ENCODE measurements at places on chromosomes 16 and 17. TPM values are rescaled to one million over a fixed set of nuclear protein-coding genes. Genes with fewer than 3 reads are reported as not detected.

The SDR42E2 gene
- 0.81 TPM for polyA plus RNA-seq

The FGF11 gene
- polyA plus RNA-seq: not detected

The GNAO1 gene
- not detected for polyA plus RNA-seq

The SSTR5 gene
- polyA plus RNA-seq: not detected

The HSD11B2 gene
- not detected for polyA plus RNA-seq

The SLFN11 gene
- polyA plus RNA-seq: 6.0 TPM

The MYL11 gene
- polyA plus RNA-seq: not detected

The SLC52A1 gene
- not detected for polyA plus RNA-seq

The XAF1 gene
- 22.8 TPM for polyA plus RNA-seq

The ABAT gene
- polyA plus RNA-seq: 4.3 TPM

The TBC1D3E gene
- polyA plus RNA-seq: not detected

Measured in naive B cell (primary cell).